ENCODE measurements at places on chromosomes 11 and 22. TPM values are rescaled to one million over a fixed set of nuclear protein-coding genes. Genes with fewer than 3 reads are reported as not detected.

Gene PRODH
- not detected for total RNA-seq

Gene OR52H1
- not detected for total RNA-seq

GRCh38 chr22:47061226-47061625 lies 298.8 kb downstream of the TBC1D22A start:
- no peak for DNase-seq

DNA sequence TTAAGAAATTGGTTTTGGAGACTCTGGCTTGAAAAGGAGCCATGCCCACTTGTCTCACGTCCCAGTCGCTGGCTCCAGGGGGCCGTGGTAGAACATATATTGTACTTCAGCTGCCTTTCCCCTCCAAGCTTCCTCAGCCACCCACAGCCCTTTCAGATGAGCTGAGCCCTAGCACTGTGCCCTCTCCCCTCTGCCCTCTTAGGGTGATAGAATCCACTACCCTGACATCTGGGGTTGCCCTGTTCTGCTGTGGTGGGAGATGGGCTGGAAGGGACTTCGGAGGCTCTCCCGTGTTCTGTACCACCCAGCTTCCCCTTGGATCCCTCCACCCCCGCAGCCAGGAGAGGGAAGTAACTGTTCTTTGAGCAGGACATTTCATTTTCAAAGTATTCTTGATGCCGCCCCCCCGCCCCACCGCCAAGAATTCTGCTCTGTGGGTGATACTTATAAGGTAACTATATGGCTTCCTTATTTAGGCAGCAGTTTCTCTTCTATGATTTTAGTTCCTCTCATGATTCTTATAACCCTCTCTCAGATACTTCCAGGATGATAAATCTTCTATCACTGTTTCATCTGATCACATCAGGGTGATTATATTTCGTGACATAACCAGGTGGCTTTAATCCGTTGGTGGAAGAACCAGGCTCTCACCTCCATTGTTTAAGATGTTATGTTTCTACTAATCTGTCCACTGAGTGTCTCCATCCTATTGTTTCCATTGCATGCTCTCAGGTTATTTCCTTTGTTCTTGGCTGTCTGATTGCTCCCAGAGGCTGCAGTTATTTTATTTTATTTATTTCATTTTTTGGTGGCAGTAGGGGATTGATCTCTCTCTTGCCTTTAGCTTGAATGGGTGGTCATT lies 24.1 kb downstream of the ZBTB16 start:
- DNase-seq = no peak

Gene SLC36A4
- total RNA-seq = 15.3 TPM

- DNase-seq = no peak
Observed at GRCh38 chr11:97717922-97718321, 1302.8 kb upstream of the CNTN5 start.

- DNase-seq = no peak
Observed at GRCh38 chr22:25347752-25348102, 128.3 kb downstream of the CRYBB2 start.

GRCh38 chr22:37633089-37633624 lies 6.3 kb upstream of the SH3BP1 start:
- peak; percentile 81 for DNase-seq

GRCh38 chr11:3087821-3088800 lies 30.9 kb upstream of the CARS1 start:
- DNase-seq = no peak

Gene GLYAT
- not detected for total RNA-seq

GRCh38 chr11:70326833-70327232 lies 56.3 kb downstream of the PPFIA1 start:
- DNase-seq = no peak

Gene CDC45
- total RNA-seq = 114 TPM

GRCh38 chr22:42303396-42304323 lies 33.2 kb upstream of the TCF20 start:
- DNase-seq = peak; percentile 22

DNA sequence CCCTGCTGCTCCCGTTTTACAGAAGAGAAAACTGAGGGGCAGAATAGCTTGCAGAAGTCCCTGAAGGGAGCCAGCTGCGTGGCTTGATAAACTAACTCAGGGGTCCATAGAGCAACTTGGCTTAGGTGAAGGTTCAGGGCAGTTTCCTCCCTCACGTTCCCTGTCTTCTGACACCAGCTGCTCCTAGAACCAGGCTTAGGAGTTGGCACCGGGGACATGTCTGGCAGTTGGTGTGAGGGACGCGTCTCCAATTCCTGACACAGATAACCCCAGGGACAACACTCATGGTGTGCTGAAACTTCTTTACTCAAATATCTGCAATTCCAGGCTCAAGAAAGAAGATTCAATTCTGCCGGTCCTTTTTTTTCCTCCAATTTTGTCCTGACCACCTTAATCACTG lies 85.7 kb downstream of the DSCAML1 start:
- no peak for DNase-seq

DNA sequence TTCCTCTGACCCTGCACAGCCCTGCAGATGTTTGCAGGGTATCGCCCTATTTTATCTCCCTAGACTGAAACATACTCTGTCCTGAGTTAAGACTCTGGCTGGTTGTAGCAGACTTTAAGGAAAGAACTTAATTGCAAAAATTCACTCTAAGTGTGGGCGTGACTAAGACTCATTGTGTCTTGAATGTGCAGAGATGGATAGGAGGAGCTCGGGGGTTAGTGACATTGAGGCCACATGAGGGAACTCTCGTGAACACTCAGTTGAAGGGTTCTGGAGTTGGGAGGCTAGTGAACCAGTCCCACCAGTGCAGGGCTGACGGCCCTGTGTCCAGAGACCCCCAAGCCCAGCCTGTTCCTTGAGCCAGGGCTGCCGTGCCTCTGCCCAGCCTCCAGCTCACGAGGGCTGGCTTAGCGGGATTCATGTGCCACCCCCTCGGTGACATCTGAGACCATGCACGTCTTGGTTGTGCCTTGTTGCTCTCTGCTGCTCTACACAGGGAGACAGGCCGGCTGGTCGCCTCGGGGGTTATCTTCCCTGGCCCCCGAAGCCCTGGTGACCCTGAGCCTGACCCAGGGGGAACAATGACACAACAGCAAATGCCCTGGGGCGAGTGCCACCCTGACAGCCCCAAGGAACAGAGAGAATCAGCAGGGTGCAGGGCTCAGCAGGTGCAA lies 11.4 kb upstream of the TBX1 start:
- no peak for DNase-seq

DNA sequence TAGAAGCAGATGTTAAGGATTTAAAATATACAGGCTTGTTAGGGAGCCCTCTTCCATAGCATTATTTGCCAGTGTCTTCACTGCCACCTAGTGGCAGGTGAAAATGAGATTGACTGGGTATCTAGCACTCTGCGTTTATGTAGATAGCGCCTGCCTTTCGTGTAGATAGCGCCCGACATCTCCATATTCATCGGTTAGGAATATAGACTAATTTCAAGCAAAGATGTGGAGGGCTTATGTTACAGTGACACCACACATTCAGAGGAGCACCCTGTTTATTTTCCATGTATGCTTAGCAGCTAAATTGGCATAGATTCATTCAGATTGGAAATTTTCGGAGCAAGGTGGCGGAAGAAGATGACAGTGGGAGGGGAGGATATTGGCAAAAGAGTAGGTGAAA lies 72.0 kb downstream of the SLC5A12 start:
- peak; percentile 17 for DNase-seq

DNA sequence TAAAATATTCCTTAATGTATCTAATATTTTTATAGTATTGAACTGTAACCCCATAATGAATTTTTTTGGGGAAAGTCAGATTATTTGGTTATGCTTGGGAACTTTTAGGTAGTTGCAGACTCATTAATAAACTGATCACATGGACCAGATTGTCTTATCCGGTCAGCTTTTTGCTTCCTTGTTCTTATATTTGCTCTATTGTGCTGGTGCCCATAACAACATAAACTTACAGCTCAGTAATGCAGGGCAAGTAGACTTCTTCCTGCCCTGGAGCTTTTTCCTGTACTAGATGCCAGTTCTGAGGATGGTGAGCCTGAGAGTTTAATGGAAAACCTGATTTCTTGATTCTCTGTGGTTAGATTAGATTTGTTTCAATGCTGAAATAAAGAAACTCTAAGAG lies 53.2 kb downstream of the MTMR3 start:
- no peak for DNase-seq

Gene DGAT2
- total RNA-seq = 1.6 TPM

- no peak for DNase-seq
Observed at GRCh38 chr22:27669798-27670599, 131.6 kb downstream of the MN1 start.

DNA sequence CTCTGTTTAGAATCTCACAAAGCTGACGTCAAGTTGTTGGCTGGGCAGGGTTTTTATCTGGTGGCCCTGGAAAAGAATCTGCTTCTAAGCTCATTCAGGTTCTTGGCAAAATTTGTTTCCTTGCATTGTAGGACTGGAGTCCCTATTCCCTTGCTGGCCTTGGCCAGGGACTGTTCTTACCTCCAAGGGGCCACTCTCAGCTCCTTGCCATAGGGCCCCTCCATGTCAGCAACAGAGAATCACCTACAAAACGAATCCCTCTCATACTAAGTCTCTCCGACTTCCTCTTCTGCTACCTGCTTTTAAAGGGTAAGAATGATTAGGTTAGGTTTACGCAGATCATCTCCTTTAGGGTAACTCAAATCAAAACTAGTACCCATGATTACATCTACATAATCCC lies 63.2 kb downstream of the PARVA start:
- DNase-seq = no peak

DNA sequence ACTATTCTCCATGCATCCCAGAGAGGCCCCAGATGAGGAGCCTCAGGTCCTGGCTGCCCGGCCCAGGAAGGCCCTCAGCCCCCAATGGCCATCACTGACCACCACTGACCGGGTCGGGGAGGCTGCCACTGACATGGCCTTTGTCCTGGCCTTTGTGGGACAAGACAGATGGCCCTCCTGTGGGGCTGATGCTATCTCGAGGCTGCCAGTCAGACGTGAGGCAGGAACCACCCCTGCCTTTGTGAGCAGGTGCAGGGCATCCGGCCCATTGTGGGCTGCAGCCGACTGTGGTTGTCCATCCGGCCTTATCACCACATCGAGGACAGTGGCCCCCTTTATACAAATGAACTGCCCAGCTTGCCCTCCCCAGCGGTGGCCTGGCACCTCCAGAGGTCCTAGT lies 5.5 kb downstream of the GP1BB start:
- DNase-seq = no peak

DNA sequence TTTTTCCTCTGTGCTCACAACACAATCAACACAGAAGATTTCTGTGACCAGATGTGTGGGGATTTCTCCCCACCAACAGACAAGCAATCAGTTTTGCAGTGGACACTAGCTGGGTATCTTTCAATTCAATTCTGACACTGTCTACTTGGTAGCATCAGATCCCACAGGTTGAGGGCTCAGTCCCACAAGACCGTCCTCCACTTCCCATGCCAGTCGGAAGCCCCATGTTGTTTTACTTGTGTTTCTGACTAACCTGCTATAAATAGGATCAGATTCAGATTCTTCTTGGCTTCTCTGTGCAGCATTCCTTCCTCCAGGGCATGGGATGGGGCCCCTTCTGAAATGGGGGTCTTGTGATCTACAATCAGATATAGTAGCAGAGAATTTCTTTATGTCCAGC lies 19.6 kb downstream of the ACER3 start:
- no peak for DNase-seq

Gene TSPO
- total RNA-seq = 115 TPM

Gene TCN1
- total RNA-seq = not detected

Measured in activated naive CD8-positive, alpha-beta T cell treated with anti-CD3 and anti-CD28 coated beads for 36 hours (primary cell).